ENCODE measurements at places on chromosomes 16 and 17. TPM values are rescaled to one million over a fixed set of nuclear protein-coding genes. Genes with fewer than 3 reads are reported as not detected.

The VAT1L gene
- total RNA-seq = not detected

The LDHD gene
- total RNA-seq = 0.62 TPM

The SCARF1 gene
- 1.6 TPM for total RNA-seq

The NPIPB6 gene
- 5.9 TPM for total RNA-seq

The CYGB gene
- total RNA-seq = not detected

The PRR11 gene
- total RNA-seq = 0.60 TPM

GRCh38 chr17:12024327-12024726 is 3.6 kb downstream of the MAP2K4 start:
- no peaks in the 10 kb centered on the region for H3K36me3 ChIP-seq
- no peaks in the 10 kb centered on the region for H3K27me3 ChIP-seq
- H3K4me1 ChIP-seq = peaks cover 48% of the 10 kb centered on the region
- H3K4me3 ChIP-seq = no peak overlapping the region
- DNase-seq = no peak

DNA sequence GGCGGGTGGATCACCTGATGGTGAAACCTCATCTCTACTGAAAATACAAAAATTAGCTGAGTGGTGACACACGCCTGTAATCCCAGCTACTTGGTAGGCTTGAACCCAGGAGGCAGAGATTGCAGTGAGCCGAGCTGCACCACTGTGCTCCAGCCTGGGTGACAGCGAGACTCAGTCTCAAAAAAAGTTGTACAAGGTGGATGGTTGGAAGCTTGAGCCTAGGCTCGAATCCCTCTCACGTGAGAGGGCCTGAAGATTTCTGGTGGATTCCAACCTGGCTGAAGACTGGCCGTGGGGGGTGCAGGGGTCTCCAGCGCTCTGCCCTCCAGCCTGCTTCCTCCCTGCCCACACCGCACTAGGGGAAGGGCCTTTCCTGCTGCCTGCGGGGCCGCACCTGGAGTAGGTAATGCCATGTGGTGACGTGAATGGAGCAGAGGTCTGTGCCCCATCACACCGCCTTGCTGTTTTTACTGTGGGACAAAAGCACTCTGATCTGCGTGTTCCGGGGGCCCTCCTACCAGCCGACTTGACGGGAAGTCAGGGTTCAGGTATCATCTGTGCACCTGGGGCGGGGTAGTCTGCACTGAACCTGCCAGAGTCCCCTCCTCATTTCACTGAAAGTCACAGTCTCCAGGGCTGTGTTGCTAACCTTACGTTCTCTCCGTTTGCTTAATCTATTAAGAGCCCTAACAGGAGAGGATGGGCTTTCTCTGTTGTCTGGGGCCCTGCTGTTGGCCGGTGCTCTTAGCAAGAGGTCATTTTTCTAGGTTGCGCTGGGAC is 4.2 kb downstream of the RPL13 start:
- H3K4me1 ChIP-seq = peaks cover 36% of the 10 kb centered on the region
- peak overlapping the region; percentile 58 for H3K4me3 ChIP-seq

- H3K27ac ChIP-seq = no peak overlapping the region
- H3K4me3 ChIP-seq = no peak overlapping the region
- DNase-seq = no peak
- no peaks in the 10 kb centered on the region for H3K36me3 ChIP-seq
These were observed 34.8 kb downstream of the PITPNM3 start for GRCh38 chr17:6521586-6521985.

- DNase-seq = no peak
- H3K4me1 ChIP-seq = peaks cover 18% of the 10 kb centered on the region
- H3K27ac ChIP-seq = no peak overlapping the region
- peak overlapping the region; percentile 53 for H3K4me3 ChIP-seq
These were observed 993 bp downstream of the MMP25 start for GRCh38 chr16:3047387-3047720.

GRCh38 chr17:14353861-14354474 is 53.1 kb downstream of the HS3ST3B1 start:
- no peaks in the 10 kb centered on the region for H3K27me3 ChIP-seq
- H3K27ac ChIP-seq = no peak overlapping the region
- H3K4me1 ChIP-seq = peaks cover 3% of the 10 kb centered on the region
- no peak for DNase-seq

DNA sequence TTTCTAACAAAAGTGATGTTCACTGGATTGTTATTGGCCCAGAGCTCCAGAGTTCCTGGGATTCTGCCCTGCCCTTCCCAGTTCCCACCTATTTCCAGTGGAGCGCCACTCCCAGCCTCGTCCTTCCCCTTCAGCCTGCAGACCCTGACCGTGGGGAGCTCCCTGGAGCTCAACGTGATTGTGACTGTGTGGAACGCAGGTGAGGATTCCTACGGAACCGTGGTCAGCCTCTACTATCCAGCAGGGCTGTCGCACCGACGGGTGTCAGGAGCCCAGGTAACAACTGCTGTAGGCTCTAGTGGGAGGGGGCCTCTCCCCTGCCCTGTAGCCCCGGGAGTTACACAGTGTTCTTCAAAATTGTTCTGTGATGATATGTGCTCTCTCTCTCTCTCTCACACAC is 11.8 kb downstream of the COX6A2 start:
- H3K36me3 ChIP-seq = peaks cover 2% of the 10 kb centered on the region
- H3K4me1 ChIP-seq = peaks cover 5% of the 10 kb centered on the region

DNA sequence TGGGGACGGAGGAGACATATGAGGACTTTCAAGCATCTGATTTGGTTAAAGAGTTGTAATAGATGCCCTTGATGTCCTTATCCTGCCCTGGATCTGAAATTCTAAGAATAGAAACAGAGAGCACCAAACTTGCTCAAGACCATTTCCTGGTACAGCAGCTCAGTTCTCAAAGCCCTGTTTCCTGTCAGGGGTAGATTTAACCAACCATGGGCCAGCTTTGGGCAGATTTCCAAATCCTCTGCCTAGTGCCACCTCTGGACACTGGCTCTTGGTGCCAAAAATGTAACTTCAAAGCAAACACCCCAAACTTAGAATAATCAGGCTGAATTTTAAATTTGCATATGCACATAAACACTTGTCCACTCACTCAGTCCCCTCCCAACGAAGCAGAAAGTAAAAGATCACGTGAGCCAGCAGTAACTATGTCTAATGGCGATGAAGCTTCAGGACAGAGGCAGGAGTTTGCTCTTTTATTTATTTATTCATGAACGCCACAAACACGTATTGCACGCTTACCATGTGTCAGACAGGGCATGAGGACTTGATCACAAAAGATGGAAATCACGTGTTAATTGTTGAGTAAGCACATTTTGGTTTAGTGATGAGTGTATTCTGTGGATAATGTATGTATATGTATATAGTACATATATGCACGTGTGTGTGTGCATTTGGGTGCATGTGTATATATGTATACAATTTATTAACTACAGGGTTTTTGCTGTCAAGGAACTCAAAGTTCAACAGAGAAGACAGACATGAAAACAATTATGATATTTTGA is 23.1 kb upstream of the SDK2 start:
- peaks cover 24% of the 10 kb centered on the region for H3K4me1 ChIP-seq
- peak overlapping the region; percentile 57 for H3K4me3 ChIP-seq
- DNase-seq = no peak
- peak overlapping the region; percentile 46 for H3K27ac ChIP-seq

DNA sequence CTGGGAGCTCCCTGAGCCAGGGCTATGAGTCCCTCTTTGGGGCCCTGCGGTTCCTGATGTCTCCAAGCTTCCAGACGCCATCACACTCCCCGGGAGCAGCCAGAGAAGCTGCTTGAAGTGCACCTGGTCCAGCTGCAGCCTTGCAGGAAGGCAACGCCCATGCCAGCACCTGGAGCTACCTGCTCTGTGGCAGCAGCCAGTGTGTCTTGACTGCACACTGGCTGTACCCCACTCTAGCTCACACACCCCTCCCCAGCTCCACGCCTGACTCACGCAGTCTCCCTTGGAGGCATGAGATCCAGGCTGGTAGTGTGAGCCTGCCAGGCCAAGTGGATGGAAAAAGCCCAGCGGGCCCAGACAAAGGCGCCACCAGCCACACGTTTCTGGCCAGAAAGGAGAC is 63.3 kb downstream of the USP32 start:
- no peak overlapping the region for H3K27ac ChIP-seq
- no peaks in the 10 kb centered on the region for H3K36me3 ChIP-seq
- peaks cover 3% of the 10 kb centered on the region for H3K4me1 ChIP-seq
- no peaks in the 10 kb centered on the region for H3K27me3 ChIP-seq

DNA sequence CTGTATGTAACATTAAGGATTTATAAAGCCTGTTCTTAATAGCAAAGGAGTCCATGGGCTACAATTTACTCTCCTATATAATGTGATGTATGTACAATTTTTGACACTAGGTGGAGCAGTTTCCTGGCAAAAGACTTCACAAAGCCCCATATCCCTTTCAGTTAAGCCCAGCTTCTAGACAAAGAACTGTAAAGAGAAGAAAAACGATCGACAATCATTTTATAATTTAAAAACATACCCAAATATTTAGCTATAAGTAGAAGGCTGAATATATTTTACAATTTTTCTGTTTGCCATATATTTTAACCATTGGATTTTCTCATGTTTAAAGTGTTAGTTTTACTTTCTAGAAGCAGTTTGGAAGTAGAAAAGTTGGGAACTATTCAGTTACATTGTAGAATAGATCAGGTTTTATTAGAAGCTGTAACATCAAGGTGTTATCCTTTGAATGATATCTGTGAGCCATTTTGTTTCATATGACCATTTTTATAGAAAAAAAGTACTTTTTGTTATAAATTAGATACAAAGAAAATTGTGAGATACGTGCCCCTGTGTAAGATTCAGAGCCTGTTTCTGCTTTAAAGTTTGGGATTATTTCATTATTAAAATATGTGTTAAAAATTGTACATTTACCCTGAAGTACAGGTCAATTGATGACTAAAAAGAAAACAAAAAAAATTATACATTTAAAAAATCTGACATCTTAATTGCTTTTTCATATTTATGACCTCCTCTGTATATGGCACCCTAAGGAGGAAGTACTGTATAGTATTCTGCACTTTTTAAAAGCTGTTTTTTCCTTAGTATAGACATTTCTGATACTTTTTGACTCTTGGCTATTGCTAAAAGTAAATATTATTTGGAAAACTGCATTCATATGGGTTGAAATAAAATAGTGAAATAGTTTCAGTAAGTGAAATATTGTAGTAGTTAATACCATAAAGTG is 46.3 kb downstream of the VMP1 start:
- H3K36me3 ChIP-seq = no peaks in the 10 kb centered on the region
- H3K4me3 ChIP-seq = peak overlapping the region; percentile 66
- peak overlapping the region; percentile 87 for H3K27ac ChIP-seq

DNA sequence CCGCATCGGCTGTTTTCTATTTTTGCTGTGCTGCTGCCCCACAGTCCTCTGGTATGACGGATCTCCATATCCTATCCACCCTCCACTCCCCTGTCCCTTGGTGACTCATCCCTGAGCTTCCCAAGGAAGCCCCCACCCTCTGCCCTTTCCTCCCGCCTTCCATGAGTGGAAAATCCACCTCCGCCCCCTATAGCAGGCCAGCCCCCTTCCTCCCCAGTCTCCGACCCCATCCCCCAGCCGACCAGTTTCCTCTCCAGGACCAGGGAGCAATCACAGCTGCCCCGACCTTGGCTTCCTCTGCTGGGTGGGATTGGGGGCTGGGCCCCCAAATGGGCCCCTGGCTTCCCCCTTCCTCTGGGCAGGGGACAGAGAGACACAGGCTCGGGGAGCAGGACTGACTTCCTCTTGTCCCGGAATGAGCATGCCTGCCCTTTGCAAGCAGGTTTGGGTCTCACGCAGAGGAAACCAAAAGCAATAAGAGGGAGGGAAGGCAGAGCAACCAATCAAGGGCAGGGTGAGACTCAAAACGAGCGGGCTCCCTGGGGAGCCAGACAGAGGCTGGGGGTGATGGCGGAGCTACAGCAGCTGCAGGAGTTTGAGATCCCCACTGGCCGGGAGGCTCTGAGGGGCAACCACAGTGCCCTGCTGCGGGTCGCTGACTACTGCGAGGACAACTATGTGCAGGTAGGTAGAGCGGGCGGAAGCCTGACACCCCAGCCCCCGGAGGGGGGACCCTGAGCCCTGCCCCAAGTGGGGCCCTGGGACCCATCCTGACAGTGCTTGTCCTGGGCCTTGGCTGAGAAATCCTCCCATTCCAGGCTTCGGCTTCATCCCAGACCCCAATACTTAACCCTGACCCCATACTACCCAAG is at the start of the genes ABI3 and GNGT2:
TSS of gene ABI3 (plus strand) at position 550 of the 872 bp plus-strand sequence. CDS start at position 568, 18 bp downstream.
TSS of gene GNGT2 (minus strand) at position 417 of the 872 bp plus-strand sequence. CDS start 3,152 bp downstream, outside the sequence.
- H3K27me3 ChIP-seq = no peaks in the 10 kb centered on the region
- H3K4me3 ChIP-seq = peak within 1 kb of the TSS; percentile 97
- H3K4me1 ChIP-seq = peaks cover 57% of the 10 kb centered on the region
- H3K36me3 ChIP-seq = peaks cover 6% of the 10 kb centered on the region

GRCh38 chr16:27264151-27264550 is 4.4 kb downstream of the NSMCE1 start:
- H3K4me1 ChIP-seq = peaks cover 43% of the 10 kb centered on the region
- H3K36me3 ChIP-seq = peaks cover 11% of the 10 kb centered on the region
- no peak overlapping the region for H3K4me3 ChIP-seq
- no peak overlapping the region for H3K27ac ChIP-seq

GRCh38 chr16:50939356-50939755 is 197.5 kb downstream of the CYLD start:
- H3K27ac ChIP-seq = no peak overlapping the region
- DNase-seq = no peak
- H3K36me3 ChIP-seq = no peaks in the 10 kb centered on the region
- H3K27me3 ChIP-seq = peaks cover 50% of the 10 kb centered on the region
- H3K4me3 ChIP-seq = no peak overlapping the region

- peak overlapping the region; percentile 94 for H3K27ac ChIP-seq
- H3K27me3 ChIP-seq = no peaks in the 10 kb centered on the region
- peaks cover 48% of the 10 kb centered on the region for H3K4me1 ChIP-seq
- peak overlapping the region; percentile 89 for H3K4me3 ChIP-seq
These were observed 18.4 kb downstream of the GJD3 start for GRCh38 chr17:40345994-40346764.

All from T-helper 17 cell (primary cell).